ENCODE measurements at places on chromosomes 2 and 18.

DNA sequence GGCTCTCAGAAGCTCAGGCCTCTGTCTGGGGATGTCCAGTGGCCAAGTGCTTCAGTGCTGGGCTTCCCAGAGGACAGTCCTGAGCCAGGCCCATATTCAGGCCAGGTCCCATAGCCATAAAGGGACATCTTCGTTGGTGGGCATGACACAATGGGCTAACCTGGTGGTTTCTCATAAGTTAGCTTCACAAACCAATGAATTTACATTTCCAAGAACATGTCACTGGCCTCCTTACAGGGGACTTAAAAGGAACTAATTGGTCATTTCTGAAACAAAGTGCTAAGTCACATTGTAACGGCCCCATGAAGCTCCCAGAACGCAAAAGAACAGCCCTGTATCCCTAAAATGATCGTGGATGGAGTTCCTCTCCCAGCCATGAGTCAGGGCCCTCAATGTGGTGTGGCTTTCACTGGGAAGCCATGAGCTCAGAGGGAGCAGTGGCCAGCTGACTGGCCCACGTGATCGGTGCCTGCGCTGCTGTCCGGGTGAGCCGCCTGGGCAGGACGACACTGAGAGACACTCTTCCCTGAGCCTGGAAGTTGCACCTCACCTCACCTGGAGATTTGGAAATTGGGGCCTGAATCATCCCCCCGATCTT is 163.7 kb upstream of the APCDD1 start:
- no peak for DNase-seq

DNA sequence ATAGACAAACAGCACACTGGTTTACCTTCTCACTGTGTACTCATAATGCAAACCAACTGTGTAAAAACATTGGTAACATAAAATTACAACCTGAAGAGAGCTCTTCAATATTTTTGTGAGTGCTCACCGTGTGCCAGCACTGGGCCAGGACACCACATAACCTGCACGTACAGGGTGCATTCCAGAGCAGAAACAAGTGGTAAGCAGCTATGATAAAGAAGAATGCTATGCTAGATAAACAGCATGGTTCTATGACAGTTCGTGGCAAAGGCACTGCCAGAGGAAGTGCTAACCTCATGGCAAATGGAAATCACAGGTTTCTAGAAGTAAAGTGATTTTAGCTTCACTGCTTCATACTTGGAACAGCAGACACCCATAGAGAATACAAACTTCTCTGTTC is 343.5 kb downstream of the MTX2 start:
- no peak for DNase-seq

DNA sequence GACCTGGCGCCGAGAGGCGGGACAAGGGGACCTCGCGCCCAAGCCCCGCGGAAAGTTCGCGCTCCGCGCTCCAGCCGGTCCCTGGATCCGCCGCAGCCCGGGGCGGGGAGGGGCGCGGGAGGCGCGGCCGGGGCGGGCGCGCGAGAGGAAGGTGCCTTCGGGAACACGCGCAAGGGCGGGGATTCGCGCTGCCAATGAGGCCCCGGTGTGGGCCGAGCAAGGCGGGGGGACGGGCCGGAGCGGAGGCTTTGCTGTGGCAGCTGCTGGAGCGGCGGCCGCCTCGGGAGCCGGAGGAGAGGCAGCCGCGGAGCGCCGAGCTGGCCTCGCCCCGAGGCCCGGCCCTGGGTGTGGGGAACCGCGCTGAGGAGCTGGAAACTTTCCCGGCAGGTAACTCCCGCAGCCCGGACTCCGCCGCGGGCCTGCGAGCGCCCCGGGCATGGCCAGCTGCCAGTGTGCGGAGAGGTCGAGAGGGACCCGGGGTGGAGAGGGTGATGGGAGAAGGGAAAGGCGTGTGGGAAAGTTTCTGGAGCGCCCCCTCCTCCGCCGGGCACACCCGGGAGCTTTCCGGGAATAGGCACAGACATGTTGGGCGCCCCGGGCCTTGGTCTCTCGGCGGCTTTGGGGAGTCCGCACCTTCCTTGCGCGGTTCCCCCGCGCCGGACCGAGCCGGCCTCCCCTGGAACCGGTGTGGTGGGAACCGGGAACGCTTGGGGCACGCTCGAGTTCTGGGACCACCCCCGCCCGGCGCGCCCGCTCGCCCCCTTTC is at the start of gene TANC1:
TSS of gene TANC1 (plus strand) at position 245 of the 766 bp plus-strand sequence. CDS start 97,271 bp downstream, outside the sequence.
- DNase-seq, result peak; percentile 80

GRCh38 chr18:45100321-45101105 is 419.8 kb downstream of the SETBP1 start:
- DNase-seq, result no peak

DNA sequence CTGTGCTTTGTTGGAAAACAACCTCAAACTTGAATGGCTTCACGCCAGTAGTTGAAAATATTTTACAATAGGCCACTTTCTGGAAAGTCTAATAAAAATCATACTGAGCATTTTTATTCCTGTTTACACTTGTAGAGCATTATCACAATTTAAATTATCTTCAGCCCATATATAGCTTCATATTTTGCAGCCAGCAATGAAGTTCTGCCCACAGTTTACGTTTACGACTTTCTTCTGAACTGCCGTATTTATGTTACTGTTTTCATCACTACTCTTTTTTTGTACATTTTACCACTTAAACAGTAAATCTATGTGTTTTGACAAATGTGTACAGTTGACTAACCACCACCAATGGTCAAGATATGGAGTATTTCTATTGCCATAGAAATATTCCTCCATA is 86.2 kb downstream of the COPS8 start:
- DNase-seq, result no peak

DNA sequence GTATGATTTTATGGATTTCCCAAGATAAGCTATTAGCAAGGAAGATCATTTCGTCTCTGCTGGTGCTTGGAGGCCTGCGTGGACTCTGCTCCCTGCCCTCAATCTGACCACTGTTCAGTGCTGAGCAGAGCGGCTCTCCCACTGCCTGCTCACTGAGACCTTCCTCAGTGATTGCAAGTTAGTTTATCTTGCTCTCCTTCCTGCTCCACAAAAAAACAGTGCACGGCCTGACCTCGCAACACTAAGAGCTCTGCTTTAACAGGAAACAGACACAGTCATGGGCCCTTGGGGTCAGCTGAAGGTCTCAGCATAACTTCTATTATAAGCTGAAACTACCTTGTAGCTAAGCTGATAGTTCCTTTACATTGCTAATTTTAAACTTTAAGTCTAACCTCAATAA is 53.1 kb downstream of the PRELID3A start:
- no peak for DNase-seq

GRCh38 chr18:22285361-22286140 is 116.2 kb downstream of the GATA6 start:
- no peak for DNase-seq

DNA sequence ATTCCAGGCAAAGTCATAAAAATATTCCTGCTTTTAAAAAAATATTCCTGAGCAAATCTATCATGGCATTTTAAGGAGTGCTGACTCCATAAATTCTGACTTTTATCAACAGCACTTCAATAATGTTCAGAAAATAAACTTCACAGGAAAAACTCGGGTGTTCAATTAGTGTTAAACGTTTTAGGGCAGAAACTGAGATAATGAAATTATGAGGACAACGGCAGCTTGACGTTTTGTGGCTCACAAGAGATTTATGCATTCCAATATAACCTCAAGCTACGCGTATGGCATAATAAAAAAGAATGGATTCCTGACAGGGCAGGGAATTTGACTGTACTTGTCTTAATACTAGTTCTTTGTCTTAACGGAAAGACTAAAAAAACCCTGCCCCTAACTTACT is 133.2 kb downstream of the ICOS start:
- DNase-seq, result no peak

DNA sequence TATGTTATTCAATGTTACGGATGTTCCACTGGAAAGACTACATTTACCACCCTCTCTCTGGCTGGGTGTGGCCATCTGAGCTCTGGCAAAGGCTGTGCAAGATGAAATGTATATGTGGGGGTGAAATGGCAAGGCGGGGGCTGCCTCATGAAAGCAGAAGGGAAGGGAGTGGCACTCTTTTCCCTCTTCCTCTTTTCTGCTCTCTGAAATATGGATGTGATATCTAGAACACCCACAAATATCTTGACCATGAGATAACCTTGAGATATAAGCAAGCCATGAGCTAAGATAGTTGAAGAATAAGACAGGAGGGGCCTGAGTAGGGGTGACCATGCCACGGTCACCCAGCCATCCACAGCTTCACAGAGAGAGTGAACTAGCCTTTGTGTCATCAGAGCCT is 367.8 kb upstream of the ID2 start:
- DNase-seq, result no peak

DNA sequence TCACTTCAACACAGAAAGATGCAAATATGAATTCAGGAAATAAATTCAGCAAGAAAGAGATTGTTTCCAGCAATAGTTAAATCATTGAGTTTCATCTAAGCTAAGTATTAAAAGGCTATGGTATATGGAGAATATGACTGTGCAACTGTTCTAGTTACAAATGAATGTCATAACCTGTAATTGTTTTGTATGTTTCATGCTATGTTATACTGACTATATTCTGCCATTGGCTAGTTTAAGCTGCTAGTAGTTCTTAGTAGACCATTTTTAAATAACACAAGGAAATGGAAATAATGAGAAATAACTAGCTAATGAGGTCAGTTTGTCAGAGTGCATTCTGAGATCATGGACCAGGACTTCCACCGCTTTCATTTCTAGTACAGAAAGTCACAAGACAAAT is 1154.9 kb upstream of the TMEFF2 start:
- no peak for DNase-seq

DNA sequence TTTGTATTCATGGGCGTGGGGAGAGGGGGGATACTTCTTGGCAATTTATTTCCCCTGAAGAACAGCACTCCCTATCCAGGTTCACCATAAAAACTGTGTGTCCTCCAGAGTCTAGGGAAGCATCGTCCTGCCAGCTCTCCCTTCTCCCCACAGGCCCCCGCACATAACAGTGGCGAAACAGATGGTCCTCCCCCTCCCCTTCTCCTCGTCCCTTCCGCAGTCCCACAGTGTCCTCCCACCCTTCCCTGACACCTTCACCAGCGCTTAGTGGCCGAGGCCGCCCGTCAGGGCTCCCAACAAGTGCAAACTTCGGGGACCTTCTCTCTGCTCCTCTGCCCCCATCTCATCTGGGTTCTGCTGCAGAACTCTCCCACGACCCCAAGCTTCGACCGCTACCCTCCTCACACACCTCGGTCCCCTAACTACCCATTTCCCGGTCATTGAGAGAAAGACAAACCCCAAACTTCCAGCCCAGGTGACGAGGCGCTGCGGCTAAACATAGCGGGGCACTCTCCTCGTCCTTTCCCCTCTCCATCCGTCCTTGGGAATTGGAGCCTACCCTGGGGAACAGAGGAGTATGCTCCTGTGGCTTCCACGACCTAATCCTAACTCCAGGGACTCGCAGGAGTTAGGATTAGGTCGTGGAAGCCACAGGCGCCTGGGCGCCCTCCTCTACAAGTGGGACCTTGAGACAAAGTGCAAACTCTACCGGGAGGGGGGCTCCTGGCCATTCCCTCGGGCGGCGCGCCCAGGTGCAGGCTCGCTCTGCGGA is 971 bp downstream of the ZNF385B start:
- DNase-seq, result no peak

DNA sequence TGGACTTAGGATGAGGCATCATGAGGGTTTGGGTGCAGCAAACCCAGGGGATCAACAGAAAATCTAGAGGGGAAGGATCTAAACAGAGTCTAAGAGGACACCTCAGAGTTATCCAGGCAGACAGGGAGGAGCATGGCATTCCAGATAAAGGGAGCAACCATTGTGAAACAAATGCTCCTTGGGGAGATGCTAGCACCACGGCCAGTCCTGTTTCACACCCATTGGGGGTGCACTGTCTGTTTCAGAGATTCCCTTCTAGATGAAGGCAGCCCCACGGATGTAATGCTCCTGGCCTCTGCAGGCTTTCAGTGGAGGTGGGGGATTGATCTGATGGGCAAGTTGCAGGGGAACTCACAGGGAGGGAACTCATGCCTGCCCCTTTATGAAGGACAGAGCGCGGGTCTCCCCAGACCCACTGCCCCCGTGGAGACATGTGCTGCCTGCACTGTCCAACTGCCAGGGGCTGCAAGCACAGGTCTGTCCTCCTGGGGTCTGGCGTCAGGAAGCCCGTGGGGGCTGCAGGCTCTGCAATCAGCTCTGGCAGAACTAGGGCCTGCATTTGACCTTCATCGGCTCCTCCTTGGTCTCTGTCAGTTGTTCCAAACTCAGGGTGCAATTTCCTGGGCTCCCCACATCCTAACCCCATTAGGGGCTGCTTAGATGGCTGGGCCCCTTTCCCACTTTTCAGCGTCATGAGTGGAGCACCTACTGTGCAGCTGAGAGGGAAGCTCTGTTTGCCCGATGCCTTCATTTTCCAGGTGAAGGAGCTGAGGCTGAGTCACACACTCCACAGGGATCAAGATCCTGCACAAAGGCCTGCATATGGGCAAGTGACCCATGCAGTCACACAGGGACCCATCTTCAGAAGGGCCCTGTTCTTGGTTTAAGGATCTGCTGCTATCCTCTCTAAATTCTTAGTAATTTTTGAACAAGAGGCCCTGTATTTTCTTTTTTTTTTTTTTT is 163.4 kb downstream of the ARL4C start:
- DNase-seq, result no peak

DNA sequence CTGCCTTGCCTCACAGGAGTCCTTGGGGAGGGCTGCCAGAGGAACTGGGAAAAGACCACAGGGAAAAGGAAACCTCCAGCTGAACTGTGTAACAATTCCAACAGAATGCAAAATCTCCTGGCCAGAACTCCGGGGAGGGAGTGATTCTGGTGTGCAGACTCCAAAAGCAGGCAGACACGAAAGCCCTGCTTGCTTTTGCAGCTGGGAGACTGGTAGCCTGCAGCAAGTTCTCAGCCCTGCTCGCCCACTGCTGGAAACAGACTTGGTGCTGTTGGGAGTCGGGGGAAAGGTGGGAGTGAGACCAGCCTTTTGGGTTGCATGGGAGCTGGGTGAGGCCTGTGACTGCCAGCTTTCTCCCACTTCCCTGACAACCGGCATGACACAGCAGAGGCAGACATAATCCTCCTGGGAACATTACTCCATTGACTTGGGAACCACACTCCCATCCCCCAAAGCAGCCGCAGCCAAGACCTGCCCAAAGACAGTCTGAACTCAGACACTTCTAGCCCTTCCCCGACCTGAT is 26.0 kb upstream of the NMI start:
- no peak for DNase-seq

- no peak for DNase-seq
Measured at GRCh38 chr2:95361216-95361980, 41.1 kb upstream of the FAHD2A start.

- DNase-seq, result no peak
Measured at GRCh38 chr2:171996021-171996420, 3.7 kb upstream of the METAP1D start.

GRCh38 chr18:35107216-35107615 is 66.0 kb downstream of the MAPRE2 start:
- no peak for DNase-seq

GRCh38 chr2:65495251-65495877 is 63.0 kb upstream of the SPRED2 start:
- DNase-seq, result no peak
